ENCODE measurements at places on chromosomes 12 and 14.

DNA sequence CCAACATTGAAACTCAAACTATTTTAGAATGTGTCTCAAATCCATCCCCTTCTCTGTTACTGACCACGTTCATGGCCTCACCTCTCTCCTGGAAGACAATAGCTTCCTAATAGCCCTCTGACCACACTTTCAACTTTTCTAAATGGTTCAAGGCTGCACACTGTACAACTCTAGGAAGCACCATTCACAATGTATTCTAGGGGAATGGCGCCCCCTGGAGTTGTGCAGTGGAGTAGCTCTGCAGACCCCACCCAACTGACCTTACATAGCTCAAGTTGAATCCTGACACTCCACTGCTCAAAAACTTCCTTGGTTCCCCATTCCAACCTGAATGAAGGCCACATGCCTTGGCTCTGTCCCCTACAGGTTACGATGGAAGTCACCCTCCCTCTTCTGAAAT is 77.6 kb downstream of the GAS2L3 start:
- DNase-seq, result no peak

DNA sequence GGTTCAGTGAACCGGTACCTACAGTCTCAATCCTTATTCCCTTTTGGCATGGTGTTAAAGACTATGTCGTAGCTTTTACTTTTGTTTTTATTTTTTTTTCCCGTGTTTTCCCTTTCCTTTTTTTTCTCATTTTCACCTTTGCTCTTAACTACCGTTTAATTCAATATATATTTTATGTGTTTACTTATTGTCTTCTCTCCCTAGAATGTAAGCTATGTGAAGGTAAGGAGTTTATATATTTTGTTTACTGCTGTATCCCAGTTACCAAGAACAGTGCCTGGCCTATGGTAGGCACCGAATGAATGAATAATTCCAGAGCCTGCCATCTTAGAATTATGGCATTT is 261 bp upstream of the MLH3 start:
- no peak for DNase-seq

DNA sequence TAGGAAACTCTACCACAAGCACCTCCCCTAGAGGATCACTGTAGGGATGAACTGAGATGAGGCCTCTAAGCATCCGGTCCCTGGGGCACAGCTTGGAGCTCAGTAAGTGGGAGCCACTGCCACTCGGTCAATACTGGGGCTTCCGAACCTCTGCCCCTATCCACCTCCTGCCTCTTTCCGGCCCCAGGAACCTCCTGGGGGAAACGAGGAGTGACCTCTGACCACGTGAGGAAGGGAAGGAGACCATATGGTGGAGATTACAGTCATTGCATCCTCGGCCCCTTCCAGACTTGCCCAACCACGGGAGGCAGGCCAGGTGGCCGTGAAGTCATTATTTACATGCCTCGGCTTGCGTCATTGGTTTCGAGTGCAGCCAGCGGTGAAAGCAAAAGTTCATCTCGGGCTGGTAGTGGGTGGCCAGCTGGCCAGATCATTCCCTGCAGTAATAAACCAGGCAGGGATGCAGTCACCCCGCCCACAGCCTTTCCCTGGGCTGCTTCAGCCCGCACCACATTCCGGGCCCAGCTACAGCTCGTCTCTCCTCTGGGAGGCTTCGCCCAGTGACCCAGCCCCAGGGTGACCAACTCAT is 65.4 kb downstream of the C14orf132 start:
- DNase-seq, result no peak

DNA sequence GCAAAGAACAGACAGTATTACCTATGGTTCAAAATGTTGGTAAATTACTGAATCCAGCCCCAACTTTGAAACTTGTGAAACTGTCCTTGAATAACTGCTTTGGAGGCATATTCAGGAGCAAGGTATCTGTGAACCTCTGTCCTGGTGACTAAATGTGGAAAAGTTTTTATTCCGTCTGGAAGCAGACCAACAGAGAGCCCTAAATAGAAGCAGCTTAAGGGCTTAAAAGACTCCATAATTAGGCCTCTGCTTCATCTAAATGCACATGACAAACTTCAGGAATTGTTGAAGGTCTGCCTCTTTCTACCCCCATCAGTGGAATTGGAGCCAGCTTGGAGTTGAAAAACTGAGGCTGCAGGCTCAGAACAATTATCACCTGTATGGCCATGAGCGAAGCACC is 276.5 kb downstream of the KCNH5 start:
- no peak for DNase-seq

GRCh38 chr12:54196396-54196795 is 7.6 kb upstream of the SMUG1 start:
- no peak for DNase-seq
